Caudate nucleus (tissue), 63 donors: ENCODE measurements at places on chromosomes 6 and 20.

DNA sequence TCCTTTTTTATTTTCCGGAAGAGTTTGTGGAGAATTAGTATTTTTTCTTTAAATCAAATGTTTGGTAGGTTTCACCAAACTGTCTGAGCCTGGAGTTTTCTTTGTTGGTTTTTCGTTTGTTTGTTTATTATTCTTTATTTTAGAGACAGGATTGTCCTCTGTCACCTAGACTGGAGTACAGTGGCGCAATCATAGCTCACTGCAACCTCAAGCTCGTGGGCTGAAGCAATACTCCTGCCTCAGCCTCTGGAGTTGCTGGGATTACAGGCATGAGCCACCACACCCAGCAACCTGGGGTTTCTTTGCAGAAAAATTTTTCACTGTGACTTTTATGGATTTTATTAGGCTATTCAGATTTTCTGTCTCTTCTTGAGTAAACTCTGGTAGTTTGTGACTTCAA lies 120.2 kb upstream of the LOC128125822 start:
- DNase-seq, result no peak

- no peak for DNase-seq
Measured at GRCh38 chr20:11981366-11981947, 63.8 kb downstream of the BTBD3 start.

GRCh38 chr6:28816909-28817807 lies 106.6 kb downstream of the TRIM27 start:
- DNase-seq, result no peak

DNA sequence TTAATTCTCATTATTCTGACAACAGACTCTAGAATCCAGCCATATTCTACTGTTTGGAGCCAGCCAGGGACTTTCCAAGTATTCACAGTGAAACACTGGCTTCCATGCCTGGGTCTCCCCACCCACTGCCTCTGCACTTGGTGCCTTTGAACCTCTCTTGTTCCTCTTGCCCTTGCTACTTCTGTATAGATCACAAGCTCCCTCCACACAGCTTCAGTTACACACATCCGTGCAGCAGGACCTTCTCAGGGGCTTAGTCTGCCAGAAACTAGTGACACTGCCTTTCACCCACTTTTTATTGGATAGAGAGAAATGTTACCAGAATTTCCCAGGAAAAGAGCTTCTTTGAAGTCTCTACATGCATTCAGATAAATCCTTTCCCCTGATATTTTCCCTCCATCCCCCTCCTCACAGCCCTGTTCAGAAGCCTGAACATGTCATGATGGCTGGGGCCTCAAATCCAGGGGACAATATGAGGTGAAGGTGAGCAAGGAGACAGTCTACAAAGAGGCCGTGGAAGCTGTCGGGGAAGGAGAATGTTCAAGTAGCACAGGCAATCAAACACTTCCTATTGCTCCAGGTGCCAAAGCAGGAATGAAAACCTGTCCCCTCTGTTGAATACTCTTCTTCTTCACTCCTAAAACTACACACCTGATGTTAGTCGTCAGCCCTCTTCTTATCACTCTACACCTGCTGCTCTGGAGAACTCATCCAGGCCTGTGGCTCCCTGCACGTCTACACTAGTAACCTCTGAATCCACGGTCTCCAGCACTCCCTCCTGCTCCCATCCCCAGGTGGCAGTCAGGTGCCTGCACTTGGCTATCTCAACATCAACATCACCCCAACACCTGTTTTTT lies 20.2 kb upstream of the HLA-DOA start:
- no peak for DNase-seq

GRCh38 chr6:112626468-112627082 lies 279.4 kb downstream of the RFPL4B start:
- no peak for DNase-seq

DNA sequence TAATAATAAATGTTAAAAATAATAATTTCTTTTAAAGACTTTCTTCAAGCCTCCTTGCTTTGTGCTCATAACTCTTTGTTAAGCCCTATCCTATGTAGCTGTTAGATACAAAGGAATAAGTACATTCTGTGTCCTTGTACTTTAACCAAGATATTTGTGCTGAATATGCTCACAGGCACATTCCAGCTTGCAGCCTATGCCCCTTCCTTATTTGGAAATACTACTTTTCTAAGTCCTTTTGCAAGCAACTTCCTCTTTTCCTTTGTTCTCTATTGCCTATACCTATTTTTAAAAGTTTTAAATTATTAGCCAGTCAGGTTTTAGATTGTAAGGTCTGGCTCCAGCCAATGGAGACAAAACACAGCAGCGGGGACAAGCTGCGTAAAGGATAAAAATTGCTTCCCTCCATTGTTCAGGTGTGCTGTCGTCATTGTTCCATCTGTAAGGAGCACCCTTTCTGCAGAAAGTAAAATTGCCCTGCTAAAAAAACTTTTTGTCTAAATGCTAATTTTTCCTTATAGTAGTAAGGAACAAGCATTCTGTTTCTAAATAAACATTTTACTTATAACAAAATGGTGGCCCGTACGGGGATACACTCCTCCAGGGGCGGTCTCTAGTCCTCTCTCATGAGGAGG lies 80.2 kb downstream of the SYTL3 start:
- DNase-seq, result no peak

DNA sequence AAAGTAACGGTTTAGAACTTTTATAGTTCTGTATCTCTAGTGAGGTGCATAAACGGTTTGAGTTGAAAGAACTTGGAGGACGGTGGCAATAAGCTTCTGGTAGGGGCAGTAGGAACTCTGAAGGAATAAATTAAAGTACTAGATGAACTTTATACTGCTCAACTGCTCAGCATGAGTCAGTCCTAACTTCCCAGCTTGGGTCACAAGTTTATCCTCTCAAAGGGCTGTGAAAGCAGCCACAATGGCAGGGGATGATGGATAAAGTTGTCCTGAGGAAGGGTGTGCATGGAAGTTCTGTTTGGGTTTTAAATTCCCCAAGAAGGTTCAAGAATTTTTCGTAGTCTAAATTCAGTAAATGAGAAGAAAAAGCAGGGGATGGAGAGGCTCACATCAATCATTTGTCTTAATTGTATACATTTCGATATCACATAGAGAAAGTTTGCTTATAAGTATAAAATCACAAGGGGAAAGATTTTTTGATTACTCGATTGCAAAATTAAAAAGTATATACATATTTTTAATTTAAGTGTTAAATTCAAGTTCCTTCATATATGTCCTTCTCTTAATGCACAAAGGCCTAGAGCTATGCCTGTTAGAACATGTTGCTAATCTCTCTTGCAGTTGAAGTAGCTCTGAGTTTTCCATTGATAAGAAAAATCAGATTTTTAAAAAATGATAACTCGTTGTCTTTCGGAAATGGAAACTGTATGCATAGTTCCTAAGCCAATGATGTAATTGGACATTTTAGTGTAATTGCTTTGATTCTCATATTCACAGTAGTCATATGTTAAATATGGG lies 55.3 kb upstream of the JAG1 start:
- DNase-seq, result no peak

- no peak for DNase-seq
Measured at GRCh38 chr20:39010496-39010895, 48.4 kb downstream of the DHX35 start.

DNA sequence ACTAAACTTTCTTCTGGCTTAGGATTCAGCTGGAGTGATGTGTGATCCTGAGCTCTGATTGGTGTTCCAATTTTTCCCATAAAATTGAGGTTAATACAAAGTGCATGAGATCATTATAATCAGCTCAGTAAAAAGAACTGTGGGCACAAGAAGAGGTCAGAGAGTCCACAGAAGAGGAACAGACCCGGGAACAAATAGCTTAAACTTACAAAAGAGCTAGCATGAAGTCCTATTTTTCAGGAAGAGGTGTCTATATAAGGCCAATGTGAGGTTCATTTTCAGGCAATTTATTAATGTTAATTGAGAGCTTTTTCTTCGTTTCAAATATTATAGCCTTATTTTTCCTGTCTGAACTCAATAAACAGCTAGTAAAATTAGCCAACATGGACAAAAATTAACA lies 26.9 kb upstream of the STX11 start:
- no peak for DNase-seq

GRCh38 chr6:153595903-153596302 lies 443.1 kb upstream of the OPRM1 start:
- DNase-seq, result no peak

DNA sequence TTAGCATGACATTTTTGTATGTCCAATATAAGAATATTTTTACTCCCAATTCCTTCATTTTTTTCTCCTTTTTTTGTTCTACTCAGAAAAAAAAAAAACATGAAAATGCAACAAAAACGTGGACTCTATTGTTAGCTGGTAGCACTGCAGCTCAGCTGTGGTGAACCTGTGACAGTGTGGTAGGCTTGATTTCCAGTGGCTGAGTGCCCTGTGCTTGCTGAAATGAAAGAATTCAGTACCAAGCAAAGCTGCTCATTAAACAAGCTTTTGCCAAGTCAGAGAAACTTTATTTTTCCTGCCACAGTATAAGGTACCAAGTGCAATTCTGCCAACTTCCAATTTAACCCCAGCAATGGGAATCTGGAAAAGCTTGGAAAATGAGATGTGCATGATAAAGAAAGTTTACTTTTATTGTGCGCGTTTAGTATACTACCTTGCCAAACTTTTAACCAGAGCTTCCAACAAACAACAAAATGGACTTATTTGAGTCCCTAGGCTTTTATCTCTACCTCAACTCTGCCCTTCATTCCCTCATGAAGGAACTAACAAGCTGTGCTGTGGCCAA lies 215.2 kb downstream of the SLC35F1 start:
- DNase-seq, result no peak

- no peak for DNase-seq
Measured at GRCh38 chr6:16618962-16619361, 142.3 kb downstream of the ATXN1 start.

DNA sequence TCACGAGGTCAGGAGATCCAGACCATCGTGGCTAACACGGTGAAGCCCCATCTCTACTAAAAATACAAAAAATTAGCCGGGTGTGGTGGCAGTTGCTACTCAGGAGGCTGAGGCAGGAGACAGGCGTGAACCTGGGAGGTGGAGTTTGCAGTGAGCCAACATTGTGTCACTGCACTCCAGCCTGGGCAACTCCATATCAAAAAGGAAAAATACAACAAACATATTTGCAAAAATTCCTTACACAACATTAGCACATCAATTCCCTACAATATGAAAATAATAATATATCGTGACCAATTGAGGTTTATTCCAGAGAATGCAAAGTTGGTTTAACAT lies 38.8 kb upstream of the PLEKHG1 start:
- DNase-seq, result no peak

GRCh38 chr6:149934249-149935156 lies 7.3 kb upstream of the ULBP2 start:
- no peak for DNase-seq

- no peak for DNase-seq
Measured at GRCh38 chr6:66558189-66558588, 851.2 kb upstream of the EYS start.

GRCh38 chr6:137264311-137265075 lies 45.3 kb upstream of the IFNGR1 start:
- no peak for DNase-seq

GRCh38 chr6:66508433-66508832 lies 801.4 kb upstream of the EYS start:
- DNase-seq, result no peak

- no peak for DNase-seq
Measured at GRCh38 chr20:50242863-50243609, 52.4 kb downstream of the CEBPB start.

GRCh38 chr20:52105442-52106422 lies 85.8 kb downstream of the ZFP64 start:
- no peak for DNase-seq

- DNase-seq, result no peak
Measured at GRCh38 chr6:34684919-34685318, 11.6 kb downstream of the ILRUN start.

GRCh38 chr6:36649701-36650484 lies 28.6 kb upstream of the CDKN1A start:
- DNase-seq, result no peak

- no peak for DNase-seq
Measured at GRCh38 chr6:15322781-15323536, 77.1 kb downstream of the JARID2 start.

- DNase-seq, result peak; percentile 70
Measured at GRCh38 chr6:153131037-153131981, at the start of gene RGS17. Gene RGS17 (minus strand): TSS chr6:153131282. CDS start chr6:153044018, 87,264 bp downstream.

GRCh38 chr6:152313542-152314482 lies 323.4 kb downstream of the SYNE1 start:
- DNase-seq, result no peak

GRCh38 chr20:34689486-34689885 lies 12.6 kb upstream of the PIGU start:
- DNase-seq, result no peak

- DNase-seq, result no peak
Measured at GRCh38 chr20:39311851-39312506, 349.8 kb downstream of the DHX35 start.

DNA sequence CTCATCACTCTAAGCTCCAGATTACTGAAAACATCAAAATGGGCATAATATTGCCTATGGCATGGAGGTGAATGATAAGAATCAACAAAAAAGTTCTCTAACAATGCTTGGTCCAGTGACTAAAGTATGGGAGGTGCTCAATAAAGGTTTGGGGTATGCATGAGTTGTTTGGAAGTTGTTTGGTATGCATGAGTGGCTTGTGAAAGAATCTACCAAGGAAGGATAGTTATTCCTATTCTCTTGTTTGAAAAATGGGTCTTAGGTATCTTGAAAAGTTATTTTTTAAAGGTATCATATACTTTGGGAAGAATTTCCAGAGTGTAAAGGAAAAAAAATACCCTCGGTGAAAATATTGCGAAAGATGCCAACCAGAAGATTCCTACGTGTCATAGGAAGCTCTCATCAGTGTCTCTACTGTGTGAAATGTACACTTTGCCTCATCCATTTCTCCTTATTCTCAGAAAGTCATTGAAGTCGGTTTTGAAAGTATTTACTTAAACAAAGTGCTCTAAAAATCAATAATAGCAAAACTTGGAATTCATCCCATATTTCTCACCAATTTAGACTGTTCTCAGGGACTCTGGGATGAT lies 449.8 kb downstream of the ADGRB3 start:
- DNase-seq, result no peak

GRCh38 chr6:125741336-125741735 lies 8.1 kb upstream of the HEY2 start:
- DNase-seq, result no peak

DNA sequence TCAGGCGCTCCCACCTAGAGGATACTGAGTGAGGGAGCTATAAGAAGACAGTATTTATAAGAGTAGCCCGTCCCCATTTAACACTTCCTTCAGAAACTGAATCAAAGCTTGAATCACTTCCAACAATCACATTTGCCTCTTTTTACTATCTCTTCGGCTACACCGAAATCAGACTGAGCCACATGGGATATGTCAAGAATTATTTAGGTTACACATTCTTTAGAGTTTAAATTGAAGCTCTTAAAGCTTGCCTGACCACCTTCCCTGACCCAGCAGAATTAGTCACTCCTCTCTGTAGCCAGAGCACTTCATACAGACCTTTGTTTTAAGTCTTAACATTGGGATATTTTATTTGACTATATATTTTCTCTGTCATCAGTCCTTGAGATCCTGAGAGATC lies 163.7 kb downstream of the MAFB start:
- no peak for DNase-seq

DNA sequence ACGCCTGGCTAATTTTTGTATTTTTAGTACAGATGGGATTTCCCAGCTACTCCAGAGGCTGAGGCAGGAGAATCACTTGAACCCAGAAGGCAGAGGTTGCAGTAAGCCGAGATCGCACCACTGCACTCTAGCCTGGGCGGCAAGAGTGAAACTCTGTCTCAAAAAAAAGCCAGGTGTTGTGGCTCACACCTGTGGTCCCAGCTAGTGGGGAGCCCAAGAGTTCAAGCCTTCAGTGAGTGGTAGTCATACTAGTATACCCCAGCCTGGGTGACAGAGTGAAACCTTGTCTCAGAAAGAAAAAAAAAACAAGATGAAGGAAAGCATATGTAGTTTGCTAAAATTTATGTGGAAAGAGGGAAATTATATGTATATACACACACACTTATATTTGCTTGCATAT lies 20.0 kb upstream of the POU5F1 start:
- DNase-seq, result no peak
